ENCODE measurements at places on chromosomes 1 and 21. TPM values are rescaled to one million over a fixed set of nuclear protein-coding genes. Genes with fewer than 3 reads are reported as not detected.

- no peak for DNase-seq
Measured at GRCh38 chr1:54696262-54696661, 19.4 kb upstream of the TTC4 start.

- DNase-seq: peak; percentile 97
Measured at GRCh38 chr1:26695356-26696118, at the start of gene ARID1A. ARID1A (plus strand) TSS chr1:26696015; CDS start chr1:26696404, 389 bp downstream.

- DNase-seq: no peak
Measured at GRCh38 chr1:71413441-71414175, 332.8 kb upstream of the ZRANB2 start.

GRCh38 chr21:42236014-42236413 lies 17.1 kb downstream of the ABCG1 start:
- DNase-seq: peak; percentile 59

Gene FCRL6
- not detected for polyA plus RNA-seq

GRCh38 chr1:22077728-22078127 lies 25.2 kb downstream of the CDC42 start:
- no peak for DNase-seq

Gene F13B
- not detected for polyA plus RNA-seq

GRCh38 chr1:109816175-109816811 lies 52.6 kb upstream of the EPS8L3 start:
- no peak for DNase-seq

Gene DSCAM
- not detected for polyA plus RNA-seq

DNA sequence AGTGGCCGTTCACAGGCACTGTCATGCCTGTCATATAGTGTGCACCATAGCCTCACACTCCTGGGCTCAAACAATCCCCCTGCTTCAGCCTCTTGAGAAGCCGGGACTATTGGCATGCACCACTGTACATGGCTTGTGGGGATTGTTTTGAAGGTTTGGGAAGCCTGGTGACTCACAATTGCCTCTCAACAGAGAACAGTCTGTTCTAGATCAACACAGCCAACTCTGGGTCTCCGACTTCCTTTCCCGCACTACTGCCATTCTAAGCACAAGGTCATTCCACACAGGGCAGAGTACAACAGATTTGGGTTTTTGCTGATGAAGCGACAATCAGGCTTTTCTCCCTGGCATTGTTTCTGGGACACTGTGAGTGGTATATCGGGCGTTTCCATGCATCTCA lies 15.5 kb upstream of the AHCTF1 start:
- DNase-seq: peak; percentile 60

Gene GPR137B
- polyA plus RNA-seq: 10.6 TPM

Gene RUNX3
- 0.07 TPM for polyA plus RNA-seq

DNA sequence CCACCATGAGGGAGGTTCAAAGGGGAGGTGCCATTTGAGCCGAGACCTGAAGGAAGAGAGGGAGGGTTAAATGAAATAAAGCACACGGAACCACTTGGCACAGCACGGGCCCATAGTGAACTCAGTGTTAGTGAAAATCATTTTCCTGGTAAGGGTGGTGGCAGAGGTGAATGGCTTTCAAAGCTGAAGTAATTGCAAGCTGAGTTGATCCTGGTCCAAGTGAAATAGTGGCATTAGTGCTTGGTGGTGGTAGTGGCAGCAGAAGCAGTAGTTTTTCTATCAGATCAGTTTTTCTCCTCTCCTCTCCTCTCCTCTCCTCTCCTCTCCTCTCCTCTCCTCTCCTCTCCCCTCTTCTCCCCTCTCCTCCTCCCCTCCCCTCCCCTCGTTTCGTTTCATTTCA lies 30.5 kb upstream of the SRSF10 start:
- DNase-seq: no peak

GRCh38 chr1:202275061-202275770 lies 66.5 kb downstream of the UBE2T start:
- no peak for DNase-seq

DNA sequence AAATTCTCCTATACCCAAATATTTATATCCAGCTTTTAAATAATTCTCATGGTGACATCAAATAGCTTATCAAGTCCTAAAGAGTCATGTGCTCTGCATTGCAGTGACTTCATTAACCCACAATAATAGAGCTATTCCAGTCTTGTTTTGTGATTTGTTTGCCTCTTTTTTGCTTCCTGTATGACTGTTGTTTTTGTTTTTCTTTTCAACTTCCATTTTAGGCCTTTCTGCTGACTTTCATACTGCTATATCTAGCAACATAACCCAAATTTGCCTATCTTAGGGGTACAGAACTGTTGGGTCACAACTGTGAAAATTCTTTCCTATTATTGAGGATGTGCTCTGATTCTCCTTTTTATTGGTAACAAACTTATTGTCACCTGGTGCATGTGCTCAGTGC lies 30.3 kb downstream of the SPATA17 start:
- DNase-seq: no peak

Gene SLC50A1
- polyA plus RNA-seq: 23.2 TPM

- no peak for DNase-seq
Measured at GRCh38 chr1:194289569-194290266, 1103.3 kb upstream of the B3GALT2 start.

GRCh38 chr21:34745557-34746255 lies 76.9 kb downstream of the CLIC6 start:
- DNase-seq: peak; percentile 47

- DNase-seq: no peak
Measured at GRCh38 chr1:17287130-17287776, 20.7 kb upstream of the PADI4 start.

GRCh38 chr1:65292861-65293593 lies 16.3 kb upstream of the DNAJC6 start:
- no peak for DNase-seq

DNA sequence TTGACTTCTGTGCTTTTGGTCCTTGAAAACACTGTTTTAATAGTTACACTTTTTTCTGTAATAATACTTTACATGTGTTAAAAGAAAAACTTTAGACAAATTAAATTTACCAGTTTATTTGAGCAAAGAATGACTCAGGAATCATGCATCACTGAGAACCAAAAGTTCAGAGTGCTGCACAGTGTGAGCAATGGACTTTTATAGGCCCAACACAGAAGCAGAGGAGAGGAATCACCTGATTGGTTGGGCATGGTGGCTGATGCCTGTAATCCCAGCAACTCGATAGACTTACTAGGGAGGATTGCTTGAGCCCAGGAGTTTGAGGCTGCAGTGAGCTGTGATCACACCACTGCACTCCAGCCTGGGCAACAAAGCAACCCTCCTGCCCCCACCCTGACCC lies 29.3 kb downstream of the ZNF648 start:
- no peak for DNase-seq

DNA sequence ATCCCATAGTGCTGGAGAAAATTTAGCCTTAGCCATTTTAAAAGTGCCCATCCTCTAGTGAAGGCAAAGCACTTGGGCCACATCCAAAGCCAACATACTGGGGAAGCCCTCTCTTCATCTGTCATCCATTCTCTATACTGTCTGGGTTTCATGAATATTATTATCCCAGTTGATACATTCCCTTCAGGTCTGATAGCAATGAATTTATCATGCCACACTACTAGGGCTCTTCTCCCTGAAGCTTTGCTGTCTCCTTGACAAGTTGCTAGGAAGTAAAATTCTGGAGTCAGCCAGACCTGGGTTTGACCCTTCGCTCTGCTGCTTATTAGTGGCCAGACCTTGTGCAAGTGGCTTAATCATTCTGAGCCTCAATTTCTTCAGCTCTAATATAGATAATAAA lies 1041.4 kb upstream of the ADGRL2 start:
- DNase-seq: no peak

GRCh38 chr1:31198150-31198549 lies 41.5 kb downstream of the NKAIN1 start:
- DNase-seq: no peak

DNA sequence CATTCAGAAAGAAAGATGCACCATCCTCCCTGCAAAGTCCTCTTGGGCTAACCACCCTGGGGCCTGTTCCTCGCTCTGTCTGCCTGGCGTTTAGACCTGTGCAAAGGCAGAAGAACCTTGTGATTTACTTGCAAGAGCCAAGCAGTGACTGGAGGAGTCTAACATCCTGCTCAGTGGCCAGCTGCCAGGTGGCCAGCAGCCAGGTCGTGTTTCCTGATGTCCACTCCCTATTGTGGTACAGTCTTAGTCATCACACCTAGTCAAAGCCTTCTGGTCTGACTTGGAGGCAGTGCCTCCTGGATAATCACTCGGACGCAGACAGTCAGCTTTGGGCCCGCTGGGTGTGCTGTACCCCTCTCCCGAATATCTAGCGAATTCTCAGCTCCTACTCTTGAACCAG lies 118.1 kb downstream of the PGBD5 start:
- DNase-seq: peak; percentile 74

DNA sequence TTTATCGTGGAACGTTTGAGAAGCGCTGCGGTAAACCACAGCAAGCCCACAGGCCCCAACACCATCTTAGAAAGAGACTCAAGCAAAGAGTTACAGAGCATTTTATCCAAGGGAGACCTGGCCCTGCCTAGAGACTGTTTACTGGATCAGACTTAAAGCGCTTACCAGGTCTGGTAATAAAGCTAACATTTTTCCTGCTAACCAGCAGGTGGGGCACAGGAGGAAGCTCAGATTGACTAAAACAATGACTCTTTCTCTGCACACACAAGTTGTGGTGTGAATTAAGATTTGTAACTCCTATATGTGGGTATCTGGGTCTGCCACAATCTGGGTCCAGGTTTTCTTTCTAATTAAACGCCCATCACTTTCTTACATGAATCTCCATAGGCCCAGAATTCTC lies 136.5 kb upstream of the ETS2 start:
- no peak for DNase-seq

Gene ADAM30
- polyA plus RNA-seq: not detected

- DNase-seq: no peak
Measured at GRCh38 chr1:111895469-111895868, 94.0 kb downstream of the KCND3 start.

Gene LIPI
- polyA plus RNA-seq: not detected

DNA sequence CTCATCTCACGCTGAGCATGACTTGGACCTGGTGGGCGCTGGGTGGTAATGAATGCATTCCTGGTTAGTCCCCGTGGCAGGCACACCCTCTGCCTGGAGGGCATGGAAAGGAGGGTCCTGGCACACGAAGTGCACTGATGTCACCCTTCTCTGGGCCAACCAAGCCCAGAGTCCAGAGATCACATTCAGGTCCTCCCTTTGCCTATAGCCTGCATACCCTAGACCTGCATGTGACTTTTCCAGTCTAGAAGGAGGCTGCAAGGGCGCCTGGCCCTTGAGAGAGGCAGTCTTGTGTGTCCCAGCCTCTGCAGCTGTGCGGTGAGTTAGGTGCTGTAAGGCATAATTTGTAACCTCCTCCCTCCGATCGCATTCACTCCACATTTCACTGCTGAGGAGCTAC lies 22.1 kb downstream of the PADI2 start:
- no peak for DNase-seq

DNA sequence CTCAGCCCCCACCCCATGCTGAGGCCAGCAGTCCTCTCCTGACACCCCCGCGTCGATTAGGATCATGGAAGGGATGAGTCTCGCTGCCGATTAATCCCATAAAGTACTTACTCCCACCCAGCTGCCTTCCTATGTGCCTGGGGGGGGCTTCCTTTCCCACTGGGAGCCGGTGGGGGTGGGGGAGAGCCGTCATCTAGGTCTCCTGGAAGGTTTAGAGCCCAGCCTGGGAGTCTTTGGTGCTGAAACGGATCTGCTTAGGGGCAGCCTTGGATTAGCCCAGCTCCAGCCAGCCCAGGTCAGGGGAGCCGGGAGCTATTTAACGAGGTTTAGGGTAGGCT lies 9.8 kb downstream of the SAMD11 start:
- DNase-seq: no peak

Gene MIXL1
- 0.01 TPM for polyA plus RNA-seq

Gene CYB5RL
- 0.99 TPM for polyA plus RNA-seq

Gene SLC1A7
- polyA plus RNA-seq: 0.66 TPM

GRCh38 chr1:159077120-159077961 lies 775 bp upstream of the AIM2 start:
- DNase-seq: no peak

DNA sequence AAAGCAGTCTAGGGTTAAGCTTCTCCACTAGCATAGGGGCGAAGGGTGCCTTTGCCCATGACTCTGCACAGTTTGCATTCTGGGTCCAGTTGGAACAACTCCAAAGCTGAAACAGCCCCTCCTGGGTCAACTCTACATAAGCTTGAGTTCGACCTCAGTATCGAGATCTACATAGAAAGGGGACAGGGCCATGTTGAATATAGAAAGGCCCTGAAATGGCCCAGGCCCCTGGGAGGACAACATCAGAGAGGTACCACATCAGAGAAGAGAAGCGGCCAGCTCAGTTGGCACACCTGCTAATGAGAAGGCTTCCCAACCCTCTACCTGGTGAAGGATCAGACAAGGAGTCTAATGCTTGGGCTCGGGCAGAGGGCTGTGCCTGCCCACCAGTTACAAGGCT lies 1.6 kb downstream of the DENND2D start:
- DNase-seq: no peak

- no peak for DNase-seq
Measured at GRCh38 chr1:15786581-15786980, 20.9 kb downstream of the UQCRHL start.

Gene OPRD1
- not detected for polyA plus RNA-seq

- DNase-seq: no peak
Measured at GRCh38 chr1:197910120-197910991, 6.8 kb upstream of the LHX9 start.

DNA sequence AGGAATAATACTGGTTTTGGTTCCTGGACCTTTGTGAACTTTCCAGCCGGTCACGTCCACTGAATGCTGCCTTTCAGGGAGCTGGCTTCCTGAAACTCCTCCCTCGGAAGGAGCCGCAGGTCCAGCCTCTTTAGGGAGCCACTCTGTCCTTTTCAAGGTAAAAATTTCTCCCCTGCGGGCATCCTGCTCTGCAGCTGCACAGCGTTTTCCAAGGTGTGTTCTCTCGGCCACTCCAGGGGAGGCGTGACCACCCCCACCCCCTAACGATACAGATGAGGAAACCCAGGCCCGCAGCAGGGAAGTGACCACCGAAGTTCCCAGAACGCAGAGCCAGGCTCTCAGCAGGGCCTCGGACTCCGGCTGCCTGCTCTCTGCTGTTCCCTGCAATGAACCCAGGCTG lies 21.5 kb downstream of the PADI2 start:
- no peak for DNase-seq

DNA sequence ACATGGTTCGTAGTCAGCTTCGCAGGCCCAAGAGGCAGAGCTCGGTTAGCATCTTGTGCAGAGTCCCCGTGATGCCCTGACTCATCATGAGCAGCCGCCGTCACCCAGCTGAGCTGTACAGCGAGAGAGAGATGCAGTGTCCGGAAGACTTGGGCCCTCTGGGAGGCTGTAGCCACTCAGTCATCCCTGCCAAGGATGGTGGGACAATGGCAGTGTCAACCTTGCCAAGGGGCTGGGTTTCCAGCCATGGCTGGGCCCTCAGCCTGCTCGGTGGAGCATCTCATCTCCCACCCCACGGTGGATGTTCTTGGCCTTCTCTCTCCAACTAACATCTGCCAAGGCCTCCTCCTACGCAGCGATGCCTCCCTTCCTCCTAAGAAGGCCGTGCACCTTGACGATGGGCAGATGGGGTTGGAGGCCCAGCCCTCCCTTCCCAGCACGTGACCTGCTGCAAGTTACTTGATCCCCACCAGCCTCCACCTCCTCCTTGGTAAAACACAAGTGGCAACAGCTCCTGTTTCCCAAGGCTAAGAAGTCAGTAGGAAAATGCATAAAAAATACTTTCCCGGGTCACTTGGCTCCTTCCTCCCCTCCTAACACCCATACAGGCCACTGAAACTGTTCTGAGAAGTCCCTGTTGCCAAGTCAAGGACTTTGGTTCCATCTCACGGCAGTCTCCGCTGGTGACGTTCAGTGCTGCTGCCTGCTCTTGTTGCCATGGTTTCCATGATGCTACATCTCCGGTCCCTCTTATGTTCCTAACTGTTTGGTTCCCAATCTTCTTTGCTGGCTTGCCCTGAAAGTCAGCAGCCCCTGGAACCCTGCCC lies 384.7 kb upstream of the VAMP3 start:
- DNase-seq: peak; percentile 1
